ENCODE measurements at places on chromosomes 3 and 15.
A peak's percentile ranks its signal among the peaks of the same experiment; 100 is the strongest.

- ATAC-seq = peak; percentile 50
These were observed 42.2 kb downstream of the CLDN18 start for GRCh38 chr3:138051947-138052802.

DNA sequence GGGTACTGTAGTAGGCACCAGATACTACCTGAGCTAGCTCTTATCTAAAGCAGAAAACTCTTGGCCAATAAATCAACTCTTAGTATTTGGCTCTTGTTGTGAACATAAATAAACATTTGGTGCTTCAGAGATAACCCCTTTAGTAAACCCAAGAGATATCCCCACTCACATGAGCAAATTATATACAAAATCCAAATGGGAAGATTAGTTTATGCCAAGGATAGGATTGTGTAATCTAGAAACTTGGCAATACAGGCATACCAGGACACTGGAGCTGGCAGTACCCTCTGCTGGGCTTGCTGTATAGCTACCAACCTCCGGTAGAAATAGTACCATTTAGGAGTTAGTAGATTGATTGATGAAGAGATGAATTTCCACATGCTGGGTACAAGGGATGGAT, 127.0 kb downstream of the LIPC start:
- no peak for ATAC-seq

- ATAC-seq = no peak
These were observed 48.3 kb downstream of the MEF2A start for GRCh38 chr15:99613887-99614647.

GRCh38 chr15:90103701-90104329, 1.5 kb upstream of the IDH2 start:
- ATAC-seq = no peak

DNA sequence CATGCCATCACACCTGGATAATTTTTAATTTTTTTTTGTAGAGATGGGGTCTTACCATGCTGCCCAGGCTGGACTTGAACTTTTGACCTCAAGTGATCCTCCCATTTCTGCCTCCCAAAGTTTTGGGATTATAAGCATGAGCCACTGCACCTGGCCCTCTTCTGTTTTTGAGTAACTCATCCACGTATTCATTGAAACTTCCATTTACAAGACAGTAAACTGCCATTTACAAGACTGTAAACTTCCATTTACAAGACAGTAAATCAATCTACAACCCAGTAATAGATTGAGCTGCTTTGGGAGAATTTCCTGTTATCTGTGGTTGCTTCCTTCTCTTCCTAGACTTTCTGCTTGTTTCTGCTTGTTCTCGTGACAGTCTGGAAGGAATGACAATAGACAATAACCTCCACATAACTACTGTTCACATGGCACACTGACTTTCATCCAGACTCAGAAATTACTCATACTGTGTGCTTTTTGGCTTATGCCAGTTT, 114.7 kb upstream of the CCNL1 start:
- ATAC-seq = no peak
